ENCODE measurements at places on chromosomes 4 and X.

GRCh38 chrX:133789829-133790228, 195.6 kb downstream of the GPC3 start:
- no peak for DNase-seq

DNA sequence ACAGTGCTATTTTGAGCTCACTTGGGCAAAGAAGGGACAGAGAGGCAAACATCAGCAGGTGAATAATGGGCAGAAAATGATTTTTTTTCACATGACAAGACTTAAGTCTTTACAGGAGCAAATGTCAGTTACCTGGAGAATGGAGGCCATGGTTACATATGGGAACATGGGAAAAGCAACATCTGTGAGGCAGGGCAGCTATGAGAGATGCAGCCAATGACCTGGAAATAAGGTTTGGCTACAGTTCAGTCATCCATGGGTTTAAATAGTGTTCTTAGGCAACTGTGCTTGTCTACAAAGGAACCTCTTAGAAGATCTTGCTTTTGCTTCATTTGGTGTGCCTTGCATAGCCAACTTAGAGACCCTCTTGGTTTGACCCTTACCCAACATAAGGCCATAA, 490.2 kb upstream of the LCORL start:
- DNase-seq = no peak

- DNase-seq = peak; percentile 3
Measured at GRCh38 chr4:188403272-188403671, 264.0 kb downstream of the TRIML1 start.

DNA sequence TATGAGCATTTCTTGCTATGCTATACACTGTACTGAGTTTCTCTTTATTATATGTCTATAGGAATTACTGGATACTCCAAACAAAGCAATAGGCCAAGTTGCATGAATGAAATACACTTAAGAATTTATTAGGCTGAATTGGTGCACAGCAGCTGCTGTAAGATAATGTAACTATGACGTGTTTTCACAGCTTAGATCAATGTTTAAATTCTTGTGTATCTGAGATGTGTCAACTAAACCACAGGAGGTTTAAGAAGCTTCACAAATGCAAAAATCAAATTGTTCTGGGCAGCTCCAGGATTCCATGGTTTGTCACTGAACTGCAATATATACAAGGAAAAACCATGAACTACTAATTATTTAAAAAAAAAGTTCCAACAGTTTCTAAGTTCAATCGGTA, 156.7 kb downstream of the MAPK10 start:
- no peak for DNase-seq

DNA sequence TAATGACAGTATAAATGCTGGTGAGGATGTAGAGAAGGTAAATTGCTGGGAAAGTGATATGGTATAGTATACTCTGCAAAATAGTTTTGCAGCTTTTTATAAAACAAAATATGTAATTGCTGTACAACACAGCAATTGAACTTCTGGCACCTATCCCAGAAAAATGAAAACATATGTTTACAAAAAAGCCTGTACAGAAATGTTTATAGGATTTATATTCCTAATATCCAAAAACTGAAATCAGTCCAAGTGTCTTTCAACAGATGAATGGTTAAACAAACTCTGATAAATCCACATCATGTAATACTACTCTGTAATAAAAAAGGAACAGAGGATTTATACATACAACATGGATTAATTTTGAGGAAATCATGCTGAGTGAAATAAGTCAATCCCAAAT, 198.4 kb upstream of the ACTRT1 start:
- DNase-seq = no peak

GRCh38 chr4:7298619-7299009, 106.3 kb downstream of the SORCS2 start:
- DNase-seq = no peak

DNA sequence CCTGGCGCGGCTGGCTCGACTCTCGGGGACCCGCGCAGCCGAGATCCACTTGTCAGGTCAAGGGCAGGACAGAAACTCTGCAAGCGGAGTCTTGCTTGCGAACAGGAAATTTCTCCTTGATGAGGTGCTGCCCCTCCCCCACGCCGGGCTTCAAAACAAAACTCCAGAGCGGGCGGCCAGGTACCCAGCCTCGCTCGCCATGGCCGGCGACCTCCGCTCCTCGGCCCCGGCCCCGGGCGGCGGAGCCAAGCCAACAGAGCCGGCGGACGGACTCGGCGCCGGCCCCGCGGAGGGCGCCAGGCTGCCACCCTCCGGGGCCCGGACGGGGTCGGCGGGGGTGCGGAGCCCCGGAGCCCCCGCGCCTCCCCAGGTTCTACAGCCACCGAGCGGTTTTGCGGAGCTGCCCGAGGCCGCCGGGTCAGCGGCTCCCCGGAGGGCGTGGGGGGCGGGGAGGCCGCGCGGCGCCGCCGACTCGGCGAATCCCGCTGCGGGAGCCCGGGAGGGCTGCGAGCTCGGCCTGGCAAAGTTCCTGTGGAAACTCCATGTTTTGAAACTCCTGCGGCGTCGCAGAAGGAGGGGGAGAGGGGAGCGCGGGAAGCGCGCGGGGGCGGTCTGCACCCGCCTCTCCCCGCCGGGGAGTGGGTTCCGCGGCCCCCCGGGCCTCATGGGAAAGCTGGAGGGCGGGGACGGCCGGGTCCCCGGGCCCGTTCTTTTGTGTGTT, 11.7 kb upstream of the BCOR start:
- DNase-seq = peak; percentile 56

DNA sequence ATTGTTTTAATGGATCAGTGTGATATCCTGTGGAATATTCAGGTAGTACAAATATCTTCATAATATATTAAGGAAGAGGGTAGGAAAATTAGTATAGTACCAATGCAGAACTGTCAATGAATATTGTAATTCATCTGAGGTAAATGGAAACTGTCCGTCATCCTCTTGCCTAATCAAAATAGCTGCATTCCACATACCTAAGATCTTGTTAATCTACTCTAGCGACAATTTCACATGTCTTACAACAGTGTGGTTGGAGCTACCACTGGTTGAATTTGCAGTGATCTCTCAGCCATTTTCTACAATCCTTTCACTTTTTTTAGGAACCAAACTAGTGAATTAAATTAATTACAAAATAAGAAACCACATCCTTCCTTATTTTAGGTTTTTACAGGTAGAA, 117.5 kb downstream of the PCDH18 start:
- DNase-seq = no peak

DNA sequence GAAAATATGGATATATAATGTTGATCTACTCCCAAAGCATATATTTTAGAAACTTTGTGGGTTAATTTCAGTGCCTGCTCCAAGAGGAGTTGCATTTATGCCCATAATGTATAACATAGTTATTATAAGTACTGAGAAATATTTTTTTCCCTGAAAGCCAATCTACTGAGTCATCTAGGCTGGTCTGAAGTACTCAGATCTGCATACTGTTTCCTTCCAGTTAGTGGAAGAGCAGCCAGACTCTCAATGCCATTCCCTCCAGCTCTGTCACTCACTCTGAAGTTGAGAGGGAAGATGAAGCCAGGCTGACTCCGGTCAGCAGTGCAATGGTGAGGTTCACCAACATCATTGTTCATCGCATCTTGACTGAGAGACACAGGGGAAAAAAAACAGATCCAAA, 505.1 kb downstream of the PPARGC1A start:
- no peak for DNase-seq

- peak; percentile 1 for DNase-seq
Measured at GRCh38 chrX:120244395-120244734, 6.2 kb upstream of the ZBTB33 start.

GRCh38 chrX:120001787-120002186, 58.2 kb upstream of the NKAP start:
- no peak for DNase-seq

DNA sequence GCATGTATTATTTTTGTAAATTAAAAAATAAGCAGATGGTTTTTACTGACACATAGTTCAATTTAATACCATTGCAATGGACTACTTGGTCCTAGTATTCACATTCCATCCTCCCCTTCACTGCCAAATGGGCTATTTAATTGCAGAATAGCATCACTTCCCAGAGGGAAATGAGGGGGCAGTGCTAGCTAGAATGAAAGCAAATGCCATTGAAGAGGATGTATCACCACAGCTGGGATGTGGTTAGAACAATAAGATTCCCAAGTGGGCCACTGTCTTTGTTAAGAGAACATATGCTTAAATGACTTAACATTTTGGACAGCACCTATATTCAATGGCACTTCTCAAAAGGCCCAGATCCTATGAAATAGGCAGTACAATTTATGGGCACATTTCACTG, 224.7 kb downstream of the RBMX2 start:
- no peak for DNase-seq

- DNase-seq = no peak
Measured at GRCh38 chr4:87749883-87750282, 49.5 kb upstream of the IBSP start.

- DNase-seq = no peak
Measured at GRCh38 chrX:39728025-39728424, 369.7 kb downstream of the BCOR start.

GRCh38 chrX:22015139-22015750, 16.9 kb upstream of the PHEX start:
- no peak for DNase-seq

DNA sequence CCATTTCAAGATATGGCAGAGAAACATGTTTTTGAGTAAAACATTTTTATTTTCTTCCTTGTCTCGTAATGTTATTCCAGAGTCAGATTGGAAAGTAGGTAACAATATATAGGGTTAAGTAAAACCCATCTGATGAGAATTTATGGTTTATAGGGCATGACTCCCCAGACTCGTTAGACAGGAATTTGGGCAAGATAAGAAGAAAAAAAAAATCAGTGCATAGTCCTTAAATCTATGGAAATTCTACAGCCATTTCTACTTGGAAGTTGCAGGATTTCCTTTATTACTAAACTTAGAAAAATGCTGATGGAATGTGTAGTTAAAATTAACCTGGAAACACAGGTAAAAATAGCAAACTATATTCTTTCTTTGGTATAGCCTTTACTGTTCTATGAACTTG, 366.1 kb upstream of the MAGEB16 start:
- DNase-seq = no peak

DNA sequence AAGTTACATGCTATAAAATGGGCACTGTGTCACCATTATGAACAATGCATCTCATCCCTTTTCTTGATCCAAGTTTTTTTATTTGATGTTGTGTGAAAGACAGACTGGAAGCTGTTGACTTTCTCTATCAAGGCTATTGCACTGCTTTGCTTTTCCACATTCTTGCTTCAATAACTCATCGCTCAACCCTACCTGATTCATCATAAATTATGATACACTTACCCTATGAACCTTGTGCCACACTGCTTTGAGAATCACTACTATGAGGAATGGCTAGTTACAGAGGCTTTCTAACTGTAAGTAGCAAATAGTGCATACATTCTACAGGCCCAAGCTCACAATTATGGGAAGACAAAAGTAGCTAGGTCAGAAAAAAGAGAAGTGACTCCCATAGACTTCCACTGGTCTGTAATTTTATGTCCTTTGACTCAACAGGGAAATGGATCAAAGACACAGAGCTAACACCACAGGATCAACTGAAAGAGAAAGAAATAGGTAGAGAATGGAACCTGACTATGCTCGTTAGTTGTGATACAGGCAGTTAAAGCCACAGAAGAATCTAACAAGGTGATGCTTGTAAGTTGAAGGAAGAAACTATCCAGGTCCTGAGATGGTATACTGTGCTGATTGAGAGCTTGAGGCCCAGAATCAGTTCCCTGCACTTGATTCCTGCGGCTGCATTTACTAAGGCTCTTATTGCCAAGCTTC, 163.5 kb downstream of the PPP3CA start:
- DNase-seq = no peak

- no peak for DNase-seq
Measured at GRCh38 chr4:8155660-8156421, 2.8 kb downstream of the ABLIM2 start.

DNA sequence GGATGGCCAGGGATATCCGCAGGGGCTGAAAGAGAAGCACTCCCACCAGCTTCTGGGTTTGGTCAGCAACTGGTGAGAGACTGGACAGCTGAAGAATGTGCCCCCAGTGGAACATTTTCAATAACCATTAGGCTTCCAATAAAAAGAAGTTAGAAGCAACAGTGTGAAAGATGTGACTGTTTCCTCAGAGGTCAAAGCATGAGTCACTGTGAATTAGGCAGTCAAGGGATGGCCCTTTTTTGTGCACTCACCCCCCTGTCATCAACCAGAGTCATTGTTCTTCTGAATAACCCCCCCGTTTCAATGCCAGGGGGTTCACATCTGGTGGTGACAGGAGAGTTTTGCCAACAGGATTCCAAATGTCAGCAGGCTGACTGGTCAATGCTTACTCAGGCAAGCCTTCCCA, 74.6 kb upstream of the SH3RF1 start:
- DNase-seq = no peak

DNA sequence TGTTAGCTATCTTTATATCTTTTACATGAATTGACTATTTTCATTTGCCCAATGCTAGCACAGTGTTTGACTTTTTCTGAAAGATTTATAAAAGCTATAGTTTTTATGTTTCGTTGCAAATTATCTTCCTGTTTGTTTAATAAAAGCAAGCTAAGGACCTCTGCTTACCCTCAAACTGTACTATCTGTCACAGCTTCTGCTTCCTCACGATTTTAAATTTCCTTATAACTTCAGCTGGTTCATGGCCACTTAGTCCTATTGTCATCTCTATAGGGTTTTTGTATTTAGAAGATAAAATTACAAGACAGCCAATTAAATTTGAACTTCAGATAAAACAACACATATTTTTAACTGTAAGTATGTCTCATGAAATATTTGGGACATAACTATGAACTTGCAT, 494.0 kb downstream of the PDGFC start:
- DNase-seq = no peak

- no peak for DNase-seq
Measured at GRCh38 chr4:38491854-38492478, 172.0 kb upstream of the KLF3 start.

DNA sequence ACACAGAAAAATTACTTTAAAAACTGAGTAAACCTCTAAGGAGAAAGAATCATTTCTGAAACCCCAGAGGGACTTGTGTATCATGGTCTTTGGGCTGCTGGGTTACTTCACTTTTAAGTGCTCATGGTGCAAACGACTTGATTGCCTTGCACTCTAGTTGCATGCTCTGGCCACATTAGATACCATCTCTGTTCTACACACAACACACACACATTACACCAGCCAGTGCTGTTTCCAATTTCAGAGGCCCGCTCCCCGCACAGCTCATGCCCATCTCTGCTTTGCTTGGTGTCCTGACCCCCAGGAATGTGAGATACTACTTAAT, 2.1 kb downstream of the PPP3CA start:
- no peak for DNase-seq

DNA sequence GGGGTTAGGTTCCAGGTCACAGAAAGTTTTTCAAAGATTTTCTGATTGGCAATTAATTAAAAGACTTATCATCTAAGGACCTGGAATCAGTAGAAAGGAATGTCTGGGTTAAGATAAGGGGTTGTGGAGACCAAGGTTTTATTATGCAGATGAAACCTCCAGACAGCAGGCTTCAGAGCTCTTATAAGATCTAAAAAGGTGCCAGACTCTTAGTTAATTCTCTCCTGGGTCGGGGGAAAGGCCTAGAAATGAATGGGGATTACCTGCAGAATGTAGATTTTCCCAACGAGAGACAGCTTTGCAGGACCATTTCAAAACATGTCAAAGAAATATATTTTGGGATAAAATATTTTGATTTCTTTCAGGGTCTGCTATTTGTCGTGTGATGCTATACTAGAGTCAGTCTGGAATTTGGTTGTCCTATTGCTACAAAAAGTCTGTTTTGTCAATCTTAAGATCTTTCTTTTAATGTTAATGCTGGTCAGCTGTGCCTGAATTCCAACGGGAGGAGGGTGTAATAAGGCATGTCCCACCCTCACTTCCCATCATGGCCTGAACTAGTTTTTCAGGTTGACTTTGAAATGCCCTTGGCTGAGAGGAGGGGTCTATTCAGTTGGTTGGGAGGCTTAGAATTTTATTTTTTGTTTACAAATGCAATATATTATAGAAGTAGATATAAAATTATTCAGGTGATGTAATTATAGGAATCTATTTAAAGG, 15.8 kb downstream of the EGF start:
- DNase-seq = no peak
